ENCODE measurements at places on chromosomes 13 and 19. TPM values are rescaled to one million over a fixed set of nuclear protein-coding genes. Genes with fewer than 3 reads are reported as not detected.

GRCh38 chr13:37383856-37384370, 214.7 kb downstream of the POSTN start:
- DNase-seq, result no peak

DNA sequence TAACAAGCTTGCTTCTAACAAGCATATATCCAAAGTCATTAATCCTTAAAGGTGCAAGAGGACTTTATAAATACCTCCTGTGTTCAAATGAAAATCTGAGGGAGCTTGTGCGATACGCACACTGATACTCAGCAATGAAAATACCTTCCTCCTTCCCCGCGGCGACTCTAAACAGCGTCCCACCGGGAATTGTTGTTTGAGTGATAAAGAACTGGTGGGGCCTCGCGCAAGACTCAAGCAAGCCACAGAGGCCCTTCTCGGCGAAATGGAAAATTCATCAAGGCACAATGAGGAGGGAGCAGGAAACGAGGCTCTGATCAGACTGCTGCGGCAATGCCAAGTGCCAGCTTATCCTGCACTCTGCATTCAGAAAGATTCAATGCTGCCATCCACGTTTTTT, 126.7 kb downstream of the ABCC4 start:
- no peak for DNase-seq

DNA sequence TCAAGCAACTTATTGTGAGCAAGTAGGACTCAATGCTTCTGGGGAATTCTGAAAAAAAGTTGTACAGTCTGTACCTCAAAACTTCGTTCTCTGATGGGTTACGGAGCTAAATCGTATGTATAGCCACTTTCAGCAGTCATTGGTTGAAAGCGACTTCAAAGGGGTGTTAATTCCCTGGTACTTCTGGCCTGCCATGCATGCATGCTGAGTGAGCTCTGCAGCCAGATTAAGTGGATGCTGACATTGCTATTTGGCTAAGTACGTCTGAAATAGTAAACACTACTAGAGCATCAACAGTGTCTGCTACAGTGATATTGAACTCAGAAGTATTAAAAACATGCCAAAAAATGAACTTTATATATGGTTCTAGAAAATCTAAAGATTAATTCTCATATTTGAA, 1183.1 kb upstream of the PCDH20 start:
- no peak for DNase-seq

DNA sequence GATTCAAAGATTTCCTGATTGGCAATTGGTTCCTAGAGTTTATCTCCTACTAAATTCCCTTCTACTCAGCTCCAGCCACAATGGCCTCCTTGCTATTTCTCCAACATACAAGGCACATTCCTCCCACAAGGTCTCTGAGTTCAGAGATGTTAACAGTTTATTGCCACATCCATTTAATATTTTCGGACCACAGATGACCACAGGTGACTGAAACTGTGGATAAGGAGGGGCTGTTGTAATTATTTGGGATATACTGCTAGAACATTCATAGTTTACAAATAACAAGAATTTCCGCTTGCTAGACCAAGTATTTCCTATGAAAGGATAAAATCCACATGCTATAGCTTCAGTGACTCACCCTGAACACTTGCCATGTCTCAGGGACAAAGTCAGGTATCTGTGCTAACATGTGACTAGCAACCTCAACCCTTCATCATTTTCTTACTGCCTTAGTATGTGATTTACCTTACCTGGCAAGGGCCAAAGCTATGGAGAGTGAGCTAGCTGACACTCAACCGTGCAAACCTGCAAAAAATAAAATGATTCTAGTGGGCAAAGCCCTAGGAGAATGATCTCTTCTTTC, 117.7 kb downstream of the TBC1D4 start:
- DNase-seq, result no peak

- DNase-seq, result no peak
Measured at GRCh38 chr19:7415163-7415856, 66.6 kb downstream of the ARHGEF18 start.

DNA sequence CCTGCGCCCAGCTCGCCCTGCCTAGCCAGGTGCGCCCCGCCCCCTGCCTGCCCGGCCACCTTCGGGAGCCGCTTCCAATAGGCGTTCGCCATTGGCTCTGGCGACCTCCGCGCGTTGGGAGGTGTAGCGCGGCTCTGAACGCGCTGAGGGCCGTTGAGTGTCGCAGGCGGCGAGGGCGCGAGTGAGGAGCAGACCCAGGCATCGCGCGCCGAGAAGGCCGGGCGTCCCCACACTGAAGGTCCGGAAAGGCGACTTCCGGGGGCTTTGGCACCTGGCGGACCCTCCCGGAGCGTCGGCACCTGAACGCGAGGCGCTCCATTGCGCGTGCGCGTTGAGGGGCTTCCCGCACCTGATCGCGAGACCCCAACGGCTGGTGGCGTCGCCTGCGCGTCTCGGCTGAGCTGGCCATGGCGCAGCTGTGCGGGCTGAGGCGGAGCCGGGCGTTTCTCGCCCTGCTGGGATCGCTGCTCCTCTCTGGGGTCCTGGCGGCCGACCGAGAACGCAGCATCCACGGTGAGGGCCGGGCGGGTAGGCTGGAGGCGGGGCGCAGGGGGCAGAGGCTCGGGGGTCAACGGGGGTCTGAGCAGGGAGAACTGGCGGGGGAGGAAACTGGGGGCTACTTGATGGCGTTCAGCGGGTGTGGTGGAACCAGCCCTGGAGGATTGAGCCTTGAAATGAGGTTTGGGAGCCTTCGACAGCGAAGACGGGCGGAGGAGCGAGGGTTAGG, at the start of gene SPINT2:
TSS of gene SPINT2 (plus strand) at position 88 of the 727 bp plus-strand sequence. CDS start at position 408, 320 bp downstream.
- DNase-seq, result peak; percentile 57

DNA sequence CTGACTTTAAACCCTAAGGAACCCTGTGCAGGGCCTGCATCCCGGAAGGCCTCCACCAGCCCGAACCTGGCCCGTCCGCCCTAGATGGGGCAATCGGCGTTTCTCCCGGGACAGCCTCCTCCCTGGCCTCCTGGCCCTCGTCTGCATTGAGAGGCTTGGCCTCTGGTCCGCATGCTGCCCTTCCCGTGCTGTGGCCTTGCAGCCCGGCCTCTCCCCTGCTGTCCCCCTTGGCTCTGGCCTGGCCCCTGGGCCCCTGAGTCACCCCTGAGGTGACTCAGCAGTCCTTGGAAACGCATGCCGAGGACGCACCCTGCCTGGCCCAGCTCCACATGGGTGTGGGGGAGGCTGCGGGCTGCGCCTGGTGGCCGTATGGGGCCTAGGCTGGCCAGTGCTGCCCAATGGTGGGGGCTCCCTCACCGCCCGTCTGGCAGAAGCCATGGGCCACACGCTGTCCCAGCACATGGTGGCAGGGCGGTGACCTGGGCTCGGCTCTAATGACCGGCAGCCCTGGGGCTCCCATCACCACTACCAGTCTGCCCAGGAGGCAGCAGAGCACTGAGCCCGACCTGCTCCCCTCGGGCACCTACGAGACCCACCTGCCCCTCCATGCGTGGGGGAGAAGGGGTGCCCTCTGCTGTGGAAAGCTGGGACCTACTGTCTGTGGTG, 25.7 kb downstream of the SH3GL1 start:
- DNase-seq, result no peak

- DNase-seq, result no peak
Measured at GRCh38 chr19:15422296-15423075, 3.7 kb upstream of the AKAP8L start.

DNA sequence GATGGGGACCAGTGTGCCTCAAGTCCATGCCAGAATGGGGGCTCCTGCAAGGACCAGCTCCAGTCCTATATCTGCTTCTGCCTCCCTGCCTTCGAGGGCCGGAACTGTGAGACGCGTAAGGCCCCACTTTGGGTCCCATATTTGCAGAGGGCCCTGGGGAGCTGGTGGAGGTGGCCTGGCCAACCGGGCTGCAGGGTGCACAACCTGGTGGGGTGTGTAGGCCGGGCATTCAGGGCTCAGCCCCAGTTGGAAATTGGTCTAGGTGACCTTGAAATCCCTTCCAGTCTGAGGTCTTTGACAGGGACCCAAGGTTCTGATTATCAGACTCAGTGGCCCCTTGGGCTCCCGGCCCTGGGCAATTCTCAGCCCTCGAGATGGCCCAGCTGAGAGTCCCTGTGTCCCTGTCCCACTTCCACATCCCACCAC, 8.3 kb downstream of the F7 start:
- DNase-seq, result no peak

DNA sequence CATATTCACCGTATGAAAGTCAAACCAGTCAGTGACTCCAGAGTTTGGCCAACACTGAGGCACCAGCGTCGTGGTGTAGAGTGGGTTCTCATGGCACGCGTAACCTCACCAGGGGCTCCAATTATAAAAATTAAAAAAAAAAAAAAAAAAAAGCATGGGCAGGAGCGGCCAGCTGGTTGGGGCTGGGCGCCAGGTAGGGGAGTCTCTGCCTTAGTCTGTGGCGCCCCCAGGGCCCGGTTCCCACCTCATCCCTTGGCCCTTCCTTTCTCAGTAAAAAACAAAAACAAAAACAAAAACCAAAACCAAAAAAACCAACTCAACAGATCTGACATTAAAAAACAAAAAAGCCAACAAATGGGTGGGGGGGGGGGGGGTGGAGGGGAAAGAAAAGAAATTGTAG, 4.6 kb upstream of the EPHX3 start:
- no peak for DNase-seq

- no peak for DNase-seq
Measured at GRCh38 chr13:40477623-40478608, 188.5 kb downstream of the FOXO1 start.

DNA sequence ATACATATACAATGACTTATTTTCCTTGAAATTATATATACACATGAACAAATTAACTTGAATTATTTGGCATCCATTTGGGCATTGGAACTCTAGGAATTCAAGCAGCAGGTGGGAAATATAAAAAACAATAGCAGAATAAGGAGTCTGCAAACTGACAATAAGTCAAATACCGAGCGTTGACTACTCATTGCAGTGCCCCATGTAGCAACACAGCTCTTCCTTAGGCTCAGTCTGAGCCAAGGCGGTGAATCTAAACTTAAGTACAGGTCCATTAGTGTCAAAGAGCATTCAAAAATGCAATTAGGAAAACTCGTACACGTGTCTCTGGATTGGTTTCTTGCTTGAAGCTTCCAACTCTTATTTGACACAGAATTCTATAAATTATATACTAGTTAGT, 462.5 kb upstream of the KLF12 start:
- DNase-seq, result no peak

GRCh38 chr19:46131485-46132143, 7.1 kb upstream of the IGFL3 start:
- no peak for DNase-seq

DNA sequence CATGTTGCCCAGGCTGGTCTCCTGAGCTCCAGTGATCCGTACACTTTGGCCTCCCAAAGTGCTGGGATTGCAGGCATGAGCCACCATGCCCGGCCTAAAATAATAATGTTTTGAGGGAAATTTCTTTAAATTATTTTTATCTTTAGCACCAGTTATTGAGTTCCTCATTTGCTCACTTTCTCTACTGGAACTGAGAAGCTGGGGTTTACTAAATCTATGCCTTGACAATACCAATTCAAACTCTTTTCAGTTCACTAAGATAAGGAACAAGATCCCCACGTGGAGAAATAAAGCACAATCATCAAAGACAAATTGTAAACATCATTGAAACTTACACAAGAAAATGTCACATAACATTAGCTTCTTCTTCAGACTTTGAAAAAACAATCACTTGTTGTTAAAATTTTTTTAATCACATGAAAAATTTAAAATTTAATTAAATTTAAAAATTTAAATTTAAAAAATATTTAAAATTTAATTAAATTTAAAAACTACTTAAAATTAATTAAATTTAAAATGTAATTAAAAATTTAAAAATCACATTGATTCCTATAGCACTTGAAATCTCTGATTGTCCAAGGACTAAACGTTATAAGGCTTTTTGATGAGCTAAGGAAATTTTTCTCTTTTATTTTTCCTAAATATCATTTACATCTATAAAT, 25.2 kb upstream of the XPO4 start:
- DNase-seq, result no peak

DNA sequence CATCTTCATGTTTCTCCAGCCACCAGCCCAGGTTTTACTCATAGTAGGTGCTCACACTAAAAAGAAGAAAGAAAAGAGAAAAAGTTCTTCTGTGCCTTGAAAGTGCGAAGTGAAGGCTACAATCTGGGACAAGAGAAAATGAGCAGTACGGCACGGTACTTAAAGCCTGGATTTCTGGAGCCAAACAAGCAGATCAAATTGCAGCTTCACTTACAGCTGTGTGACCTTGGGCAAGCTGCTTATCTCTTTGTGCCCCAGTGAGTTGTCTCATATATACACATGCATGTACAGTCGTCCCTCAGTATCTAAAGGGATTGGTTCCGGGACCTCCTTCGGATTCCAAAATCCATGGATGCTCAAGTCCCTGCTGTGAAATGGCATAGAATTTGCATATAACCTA, 41.8 kb downstream of the GSX1 start:
- no peak for DNase-seq

The C19orf73 gene
- polyA plus RNA-seq, result 4.0 TPM

The CBARP gene
- 0.37 TPM for polyA plus RNA-seq

The PSG7 gene
- polyA plus RNA-seq, result 0.07 TPM

The CEACAM7 gene
- polyA plus RNA-seq, result 1.8 TPM

The BRME1 gene
- 2.0 TPM for polyA plus RNA-seq

The SERPINE3 gene
- 0.16 TPM for polyA plus RNA-seq

The GJB6 gene
- 22.9 TPM for polyA plus RNA-seq

The SLITRK1 gene
- 0.07 TPM for polyA plus RNA-seq

The SMIM7 gene
- polyA plus RNA-seq, result 100 TPM

The CRTC1 gene
- polyA plus RNA-seq, result 9.7 TPM

The GPR180 gene
- polyA plus RNA-seq, result 2.6 TPM
